Calu3 (cell line): ENCODE measurements at places on chromosomes 4 and X. TPM values are rescaled to one million over a fixed set of nuclear protein-coding genes. Genes with fewer than 3 reads are reported as not detected.

DNA sequence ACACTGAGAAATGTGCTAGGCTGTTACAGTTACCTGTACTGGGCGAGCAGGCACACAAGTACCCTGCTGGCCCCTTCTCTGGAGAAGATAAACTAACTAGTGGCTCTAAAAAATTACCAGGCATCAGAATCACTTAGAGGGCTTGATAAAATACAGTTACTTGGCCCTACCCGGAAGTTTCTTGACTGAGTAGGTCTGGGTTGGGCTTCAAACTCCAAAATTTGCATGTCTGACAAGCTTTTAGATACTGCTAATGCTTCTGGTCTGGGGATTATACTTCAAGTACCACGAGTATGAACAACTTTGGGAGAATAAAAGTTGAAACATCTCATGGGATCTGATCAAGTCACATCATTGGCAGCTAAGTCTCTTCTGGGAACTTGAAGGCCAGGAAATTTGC lies 30.8 kb downstream of the CEP135 start:
- no peaks in the 10 kb centered on the region for H3K36me3 ChIP-seq
- no peak for DNase-seq
- no peak overlapping the region for H3K4me3 ChIP-seq

DNA sequence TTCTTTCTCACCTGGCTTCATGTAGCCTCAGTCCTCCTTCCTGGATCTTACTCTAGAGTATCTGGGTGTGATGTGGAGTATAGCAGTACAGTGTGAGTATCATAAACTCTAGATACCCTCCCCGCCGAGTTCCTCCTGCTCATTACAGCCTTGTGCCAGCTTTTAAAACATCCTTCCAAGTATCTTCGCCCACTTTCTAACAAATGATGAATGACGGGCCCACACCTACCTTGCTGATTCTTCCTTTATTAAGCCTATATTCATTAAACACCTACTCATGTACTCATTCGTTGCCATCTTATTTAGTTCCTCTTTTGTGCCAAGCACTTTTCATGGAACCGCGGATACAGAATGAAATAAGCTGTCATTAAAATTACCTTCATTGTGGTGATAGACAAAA lies 1585.3 kb upstream of the TENM3 start:
- DNase-seq = no peak
- no peaks in the 10 kb centered on the region for H3K4me1 ChIP-seq
- H3K4me3 ChIP-seq = no peak overlapping the region

DNA sequence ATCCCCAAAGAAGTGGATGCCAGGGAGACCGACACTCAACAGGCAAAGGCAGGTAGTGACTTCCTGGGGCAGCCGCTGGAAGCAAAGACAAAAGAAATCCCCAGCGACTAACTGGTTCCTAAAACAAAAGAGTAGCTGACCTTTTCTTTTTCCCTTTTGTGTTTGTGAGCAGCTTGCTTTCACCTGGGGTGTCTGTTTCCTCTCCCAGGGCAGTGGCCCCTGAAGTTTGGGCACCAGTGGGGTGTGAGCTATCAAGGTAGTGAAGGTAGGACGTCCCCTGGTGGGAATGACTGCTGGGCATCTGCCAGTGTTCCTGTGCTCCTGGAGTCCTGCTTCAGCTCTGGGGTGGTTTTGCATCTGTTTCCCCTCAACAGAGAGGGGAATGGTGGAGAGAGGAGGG lies 41.6 kb upstream of the STIM2 start:
- H3K4me3 ChIP-seq = no peak overlapping the region
- H3K4me1 ChIP-seq = no peaks in the 10 kb centered on the region
- H3K27me3 ChIP-seq = no peaks in the 10 kb centered on the region

DNA sequence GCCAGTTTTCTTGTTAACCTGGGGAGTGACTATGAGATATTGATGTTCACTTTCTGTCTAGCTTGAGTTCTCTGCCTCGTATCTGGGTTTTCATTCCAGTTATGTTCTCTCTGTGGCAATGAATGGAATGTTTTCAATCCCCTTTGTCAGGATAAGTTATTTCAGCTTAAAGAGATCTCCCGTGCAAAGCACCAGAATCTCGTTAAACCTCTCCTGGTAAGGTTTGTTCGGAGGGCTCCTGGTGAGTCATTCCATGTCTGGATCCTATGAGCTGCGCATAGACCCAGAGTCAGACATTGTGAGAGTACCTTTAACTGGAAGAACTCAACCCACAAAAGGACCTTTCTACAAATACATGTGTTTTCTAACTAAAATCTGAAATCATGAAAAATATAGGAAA lies 51.0 kb downstream of the KDR start:
- DNase-seq = no peak
- no peaks in the 10 kb centered on the region for H3K36me3 ChIP-seq
- H3K27me3 ChIP-seq = peaks cover 7% of the 10 kb centered on the region
- H3K27ac ChIP-seq = no peak overlapping the region
- no peak overlapping the region for H3K4me3 ChIP-seq

GRCh38 chr4:56130606-56131155 lies 181.9 kb downstream of the CEP135 start:
- H3K4me1 ChIP-seq = peaks cover 29% of the 10 kb centered on the region
- peak overlapping the region; percentile 47 for H3K27ac ChIP-seq
- H3K27me3 ChIP-seq = no peaks in the 10 kb centered on the region
- H3K4me3 ChIP-seq = no peak overlapping the region

The POF1B gene
- 24.1 and 32.5 TPM in 2 replicates for total RNA-seq

The PRR32 gene
- total RNA-seq = not detected in 2 replicates

The FGFR3 gene
- 34.3 and 47.5 TPM in 2 replicates for total RNA-seq
